ENCODE measurements at places on chromosomes 3 and 15. TPM values are rescaled to one million over a fixed set of nuclear protein-coding genes. Genes with fewer than 3 reads are reported as not detected.

Gene KIF9
- total RNA-seq, result 3.9 TPM

Gene OTOL1
- not detected for total RNA-seq

- no peak for DNase-seq
These were observed 33.2 kb upstream of the GOLGA8B start for GRCh38 chr15:34616613-34617012.

GRCh38 chr3:60190073-60190472 is 1061.2 kb downstream of the FHIT start:
- no peak for DNase-seq

DNA sequence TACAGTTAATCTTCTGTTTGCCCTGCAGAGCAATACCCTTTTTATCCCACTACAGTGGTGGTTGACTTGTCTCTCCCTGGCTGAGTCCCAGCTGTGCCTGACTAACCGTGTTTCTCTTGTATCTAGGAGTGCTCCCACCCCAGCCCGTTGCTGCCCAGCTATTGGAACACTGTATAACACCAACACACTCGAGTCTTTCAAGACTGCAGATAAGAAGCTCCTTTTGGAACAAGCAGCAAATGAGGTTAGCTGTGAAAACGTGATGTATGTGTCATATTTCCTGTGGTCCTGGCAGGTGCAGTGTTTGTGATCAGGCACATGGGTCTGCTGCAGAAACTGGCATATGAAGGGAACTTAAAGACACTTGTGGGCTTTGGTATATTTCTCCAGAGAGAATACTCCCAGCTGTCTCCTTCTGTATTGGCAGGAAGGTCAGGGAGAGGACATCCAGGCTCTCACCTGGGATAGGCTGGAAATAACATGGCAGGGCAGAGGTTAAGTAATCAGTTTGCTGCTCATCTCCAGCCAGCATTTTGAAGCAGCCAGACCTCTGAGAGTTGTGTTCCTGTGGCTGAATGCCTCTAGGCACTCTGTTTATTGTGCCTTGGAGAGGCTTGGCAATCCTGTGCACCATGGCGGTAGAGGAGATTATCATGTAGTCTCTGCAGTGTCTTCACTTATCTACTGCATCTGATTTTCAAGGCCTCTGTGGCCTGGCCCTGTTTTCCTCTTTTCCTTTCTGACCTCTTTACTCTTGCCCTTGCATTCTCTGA is 34.8 kb downstream of the ATG7 start:
- no peak for DNase-seq

- DNase-seq, result no peak
These were observed 226.9 kb downstream of the ADAMTS9 start for GRCh38 chr3:64460877-64461276.
